ENCODE measurements at places on chromosomes 6 and 20. TPM values are rescaled to one million over a fixed set of nuclear protein-coding genes. Genes with fewer than 3 reads are reported as not detected.

DNA sequence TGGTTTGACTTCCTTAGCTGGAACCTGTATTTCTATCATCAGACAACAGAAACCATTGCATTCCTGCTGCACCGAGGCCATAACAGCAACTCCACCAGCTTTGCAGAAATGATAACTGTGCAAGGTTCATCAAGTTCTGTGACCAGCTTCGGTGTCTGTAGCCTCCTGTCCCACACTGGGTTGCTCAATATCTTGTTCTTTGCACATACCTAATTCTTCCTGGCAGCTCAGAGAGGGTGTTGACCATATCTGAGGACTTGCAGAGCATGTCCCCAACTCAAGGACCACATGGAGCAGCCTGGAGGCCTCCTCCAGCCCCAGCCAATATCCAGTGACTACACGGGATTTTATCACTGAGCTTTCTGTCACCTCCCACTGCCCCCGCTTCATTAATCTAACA lies 59.3 kb upstream of the SCAF8 start:
- no peak for DNase-seq

- DNase-seq, result no peak
These were observed 38.9 kb upstream of the PRIM2 start for GRCh38 chr6:57278570-57278969.

DNA sequence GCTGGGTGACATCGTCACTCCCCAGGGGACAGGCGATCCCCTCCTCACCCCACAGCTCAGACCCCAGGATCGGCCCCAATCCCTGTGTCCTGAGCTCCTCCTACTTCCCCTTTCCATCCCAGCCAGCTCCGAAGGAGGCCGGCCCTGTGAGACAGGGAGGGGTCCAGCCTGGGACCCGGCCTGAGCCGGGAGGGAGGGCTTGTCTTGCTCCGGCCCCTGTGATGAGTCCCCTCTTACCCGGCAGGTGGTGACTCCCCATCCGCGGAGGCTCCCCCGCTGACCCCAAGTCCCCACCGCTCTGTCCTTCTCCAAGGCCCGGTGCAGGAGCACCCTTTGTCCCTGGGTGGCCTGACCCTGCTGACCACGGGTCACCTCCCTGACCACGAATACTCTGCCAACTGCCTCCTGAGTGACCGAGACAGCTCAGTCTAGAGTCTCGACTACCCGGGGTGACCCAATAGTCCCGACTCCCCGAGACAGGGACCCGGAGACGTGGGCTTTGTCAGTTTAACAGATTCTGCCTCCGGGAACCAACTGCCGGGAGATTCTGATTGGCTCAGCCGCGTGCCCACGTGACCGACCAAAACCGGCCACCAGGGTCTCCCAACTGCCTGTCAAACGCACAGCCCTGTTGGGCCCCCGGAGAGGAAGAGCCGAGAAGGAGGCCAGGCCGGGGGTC lies 187.4 kb upstream of the PROKR2 start:
- DNase-seq, result peak; percentile 80

The FNDC1 gene
- 1.7 TPM for total RNA-seq

- DNase-seq, result no peak
These were observed 7.2 kb downstream of the HINT3 start for GRCh38 chr6:125963817-125964216.

The ENPP5 gene
- 1.7 TPM for total RNA-seq

Data from Peyer's patch (tissue), 4 donors.